ENCODE measurements at places on chromosomes 16 and 17. TPM values are rescaled to one million over a fixed set of nuclear protein-coding genes. Genes with fewer than 3 reads are reported as not detected.

DNA sequence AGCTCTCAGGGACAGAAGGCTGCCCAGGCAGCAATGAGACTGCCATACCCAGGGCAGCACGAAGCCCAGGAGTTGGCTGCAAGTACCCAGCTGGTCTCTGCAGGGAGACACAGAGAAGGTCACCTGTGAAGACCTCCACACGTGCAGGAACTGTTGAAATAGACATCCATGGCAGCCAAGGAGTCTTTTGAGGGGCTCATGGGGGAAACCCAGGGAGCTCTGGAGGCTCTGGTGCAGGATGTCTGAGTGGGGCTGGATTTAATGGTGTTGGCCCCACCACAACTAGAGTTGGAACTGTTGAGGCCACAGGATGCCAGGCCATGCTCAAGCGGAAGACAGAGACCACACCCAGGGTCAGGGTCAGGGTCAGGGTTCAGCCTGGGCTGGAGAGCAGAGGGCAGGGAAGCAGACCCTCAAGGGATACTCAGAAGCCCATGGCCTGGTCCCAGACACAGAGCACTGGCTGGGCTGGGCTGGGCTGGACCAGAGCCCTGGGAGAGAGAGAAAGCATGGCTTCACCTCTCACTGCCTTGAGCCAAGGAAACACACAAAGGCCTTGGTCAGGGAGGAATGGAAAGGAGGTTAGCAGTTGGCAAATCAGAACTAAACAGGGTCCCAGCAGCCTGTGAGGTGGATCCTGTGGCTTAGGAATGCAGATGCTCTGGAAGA is 21.4 kb downstream of the PITPNM3 start:
- no peak for DNase-seq

DNA sequence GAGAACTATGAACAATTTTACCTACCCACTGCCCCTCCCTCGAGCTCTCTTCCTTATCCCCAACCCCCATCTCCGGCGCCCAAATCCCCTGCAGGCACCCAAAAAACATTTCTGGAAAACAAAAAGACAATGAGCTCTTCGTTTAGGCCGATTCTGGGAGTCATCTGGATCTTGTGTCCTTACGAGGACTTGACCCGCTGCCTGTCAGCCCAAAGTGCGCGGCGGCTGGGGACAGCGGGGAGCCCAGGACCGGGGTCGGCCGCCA is 524 bp downstream of the STRADA start:
- DNase-seq, result no peak

Gene HOXB6
- not detected for total RNA-seq

Gene TBC1D3H
- not detected for total RNA-seq
